ENCODE measurements at places on chromosomes 3 and 15.

DNA sequence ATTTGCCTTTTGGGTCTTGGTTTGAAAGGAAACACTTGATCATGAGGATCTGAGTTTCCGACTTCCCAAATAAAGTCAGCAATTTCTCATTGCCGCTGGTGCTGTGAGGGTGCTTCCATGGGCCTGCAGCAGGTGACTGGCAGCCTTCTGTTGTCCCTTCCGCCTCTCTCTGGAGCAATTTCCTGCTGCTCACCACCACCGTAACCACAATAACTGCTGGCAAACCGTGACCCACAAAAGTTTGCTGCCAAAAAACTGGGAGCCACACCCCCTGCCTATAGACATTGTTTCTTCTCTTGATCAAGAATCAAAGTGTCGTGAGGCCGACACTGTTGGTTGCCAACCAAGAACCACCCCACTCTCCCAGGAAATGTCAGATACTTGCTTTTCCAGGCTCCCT, 164.0 kb downstream of the NR2F2 start:
- no peak for DNase-seq

DNA sequence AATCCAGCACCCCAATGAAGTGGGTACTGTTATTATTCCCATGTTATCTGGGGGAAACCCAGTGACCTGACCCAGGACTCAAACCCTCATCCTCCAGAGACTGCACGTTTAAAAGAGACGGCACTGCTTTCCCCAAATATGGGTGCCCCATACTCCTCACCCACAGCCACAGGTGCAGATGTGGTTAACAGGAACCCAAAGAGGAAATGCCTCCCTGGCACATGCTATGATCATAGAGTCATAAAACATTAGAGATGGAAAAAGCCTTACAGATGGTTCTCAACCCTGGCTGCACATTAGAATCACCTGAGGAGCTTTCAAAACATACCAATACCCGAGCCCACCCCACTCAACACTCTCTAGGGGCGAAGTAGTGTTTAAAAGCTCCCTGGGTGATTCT, 111.5 kb downstream of the SEMA5B start:
- DNase-seq: no peak

DNA sequence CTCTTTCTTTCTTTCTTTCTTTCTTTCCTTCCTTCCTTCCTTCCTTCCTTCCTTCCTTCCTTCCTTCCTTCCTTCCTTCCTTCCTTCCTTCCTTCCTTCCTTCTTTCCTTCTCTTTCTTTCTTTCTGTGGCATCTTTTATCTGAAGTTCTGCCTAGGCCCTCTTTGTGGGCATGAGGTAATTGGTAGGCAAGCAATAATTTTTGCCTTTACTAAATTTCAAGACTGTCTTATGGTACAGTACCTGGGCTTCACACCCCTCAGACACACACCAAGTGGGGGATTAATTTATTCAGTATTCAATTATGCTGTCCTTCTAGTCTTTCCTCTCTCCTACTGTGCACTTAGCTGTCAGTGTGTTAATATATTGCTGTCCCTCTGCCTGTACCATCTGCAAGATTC, 155.5 kb downstream of the OXSM start:
- no peak for DNase-seq

GRCh38 chr3:192848371-192849233, 69.1 kb downstream of the MB21D2 start:
- DNase-seq: no peak

DNA sequence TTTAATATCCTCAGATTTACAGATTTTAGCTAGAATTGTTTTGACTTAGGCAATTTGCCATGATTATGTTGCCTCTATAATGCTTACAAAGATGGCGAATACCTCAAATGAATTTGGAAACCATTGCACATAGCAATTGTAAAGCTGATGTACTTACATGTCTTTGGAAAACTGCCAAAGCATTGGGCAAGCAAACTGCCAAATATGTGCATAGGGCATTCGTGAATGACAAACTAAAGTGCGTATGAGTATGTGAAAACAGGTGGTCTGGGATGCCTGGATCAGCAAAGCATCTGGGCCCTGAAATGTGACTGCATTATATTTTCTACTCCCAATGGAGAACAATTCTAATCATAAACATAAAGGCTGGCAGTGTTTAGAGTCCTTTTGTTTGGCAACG, 445.3 kb upstream of the ROBO1 start:
- DNase-seq: no peak

GRCh38 chr15:80599359-80599758, 95.8 kb upstream of the ABHD17C start:
- DNase-seq: no peak

DNA sequence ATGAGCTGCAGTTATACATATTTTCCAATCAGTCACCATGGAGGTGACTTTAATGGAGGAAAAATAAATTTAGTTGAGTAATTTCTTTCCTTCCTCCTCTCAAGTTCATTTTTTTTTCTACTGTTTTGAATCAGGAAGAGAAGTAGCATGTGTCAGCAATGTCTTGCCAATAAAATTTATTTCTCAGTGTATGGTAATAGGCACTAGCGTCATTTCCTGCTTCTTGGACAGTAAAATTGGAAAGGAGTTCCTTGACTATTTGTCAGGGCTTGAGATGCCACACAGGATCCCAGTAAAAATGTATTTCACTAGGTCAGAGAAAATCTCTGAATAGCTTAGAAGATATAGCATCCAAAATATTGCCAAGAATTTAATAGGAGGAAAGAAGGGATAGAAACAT, 605.9 kb downstream of the ROBO1 start:
- no peak for DNase-seq

- DNase-seq: no peak
Measured at GRCh38 chr3:71103430-71103921, 480.1 kb downstream of the FOXP1 start.

DNA sequence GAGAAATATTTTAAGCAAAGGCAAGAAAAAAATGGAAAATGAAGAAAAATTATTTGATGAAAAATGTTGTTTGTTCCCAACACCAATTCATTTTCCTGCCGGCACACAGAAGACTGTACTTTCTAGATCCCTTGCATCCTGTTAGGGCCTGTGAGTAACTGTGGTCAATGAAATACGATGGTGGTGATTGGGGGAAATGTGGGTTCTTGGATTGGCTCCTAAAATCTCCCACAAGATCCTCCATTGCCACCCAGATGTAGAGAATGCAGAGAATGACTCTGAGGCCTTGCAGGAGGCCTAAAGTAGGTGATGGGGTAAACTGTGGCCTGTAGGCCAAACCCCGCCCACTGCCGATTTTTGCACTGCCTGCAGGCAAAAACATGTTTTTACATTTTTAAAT, 46.3 kb upstream of the C3orf70 start:
- no peak for DNase-seq

DNA sequence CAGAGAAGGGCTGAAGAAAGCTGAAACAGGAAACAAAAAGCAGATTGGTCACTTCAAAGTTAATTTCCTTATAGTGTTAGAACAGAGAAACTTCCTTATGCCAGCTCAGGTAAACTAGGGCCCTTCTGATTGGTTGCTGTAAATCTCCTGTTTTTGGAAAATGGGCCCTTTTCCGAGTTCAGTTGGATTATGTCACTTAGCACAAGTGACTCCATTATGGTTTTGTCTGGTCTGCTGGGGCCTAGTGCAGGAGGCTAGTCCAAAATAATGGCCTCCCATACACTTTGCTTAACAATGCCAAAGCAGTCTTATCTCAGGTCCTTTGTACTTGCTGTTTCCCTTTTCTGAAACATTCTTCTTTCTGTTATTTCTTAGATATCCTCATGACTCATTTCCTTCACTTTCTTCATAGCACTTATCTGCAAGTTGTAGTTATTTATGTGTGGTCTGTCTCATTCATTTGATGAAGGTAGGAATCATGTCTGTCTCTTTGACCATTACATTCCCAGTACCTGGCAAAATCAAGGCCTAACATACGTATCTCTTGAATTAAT, 7.7 kb upstream of the DCP1A start:
- no peak for DNase-seq

DNA sequence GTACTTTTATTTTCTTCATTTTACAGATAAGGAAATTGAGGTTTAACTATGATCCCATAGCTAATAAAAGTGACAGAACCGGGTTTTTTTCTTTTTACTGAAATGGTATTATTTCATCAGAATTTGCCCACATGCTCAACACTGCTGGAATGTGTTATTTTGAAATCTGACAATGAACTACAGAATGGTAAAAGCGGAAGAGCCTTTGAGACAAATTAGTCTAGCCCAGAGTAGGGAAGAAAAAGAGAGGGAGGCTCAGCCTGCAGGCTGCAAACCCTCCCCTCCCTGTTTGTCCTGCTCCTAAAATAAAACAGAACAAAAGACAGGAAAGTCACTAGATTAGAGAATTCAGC, 100.3 kb upstream of the LIPC start:
- no peak for DNase-seq

DNA sequence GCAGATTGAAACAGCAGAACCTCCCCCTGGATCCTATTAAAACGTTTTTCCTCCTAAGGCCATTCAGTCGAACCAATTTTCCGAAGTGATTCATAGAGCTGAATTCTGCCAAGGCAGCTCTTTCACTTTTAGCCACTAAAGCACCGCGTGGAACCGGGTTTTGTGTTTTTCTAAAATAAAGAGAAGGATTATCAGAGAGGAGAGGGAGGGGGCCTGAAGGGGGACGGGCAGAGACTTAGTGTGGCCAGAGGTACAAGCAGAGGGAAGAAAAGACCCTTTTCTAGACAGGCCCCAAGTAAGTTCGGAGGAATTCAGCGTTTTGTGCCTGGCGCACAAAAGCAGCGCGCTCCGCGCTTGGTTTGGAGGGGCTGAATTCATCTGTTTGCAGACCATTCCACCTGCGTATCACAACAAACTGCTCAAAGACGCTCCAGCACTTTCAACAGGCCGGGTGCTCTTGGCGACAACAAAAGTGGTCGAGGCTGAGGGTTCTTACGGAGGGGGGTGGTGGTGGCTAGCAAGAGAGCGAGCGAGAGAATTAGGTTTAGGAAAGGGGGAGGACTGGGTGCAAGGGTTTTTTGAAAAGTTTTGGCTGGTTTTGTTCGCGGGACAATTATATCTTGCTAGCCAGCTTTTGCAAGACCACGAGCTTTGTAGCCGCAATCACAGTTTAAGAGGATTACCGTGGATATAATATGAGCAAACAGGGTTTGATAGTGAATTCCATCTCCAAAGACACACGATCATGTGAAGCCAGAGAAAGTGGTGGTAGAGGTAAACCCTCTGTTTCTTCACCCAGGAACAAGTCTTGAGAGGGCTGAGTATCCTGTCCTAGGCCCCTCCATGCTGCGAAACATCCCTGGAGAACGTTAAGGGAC, 1.2 kb upstream of the FEZF2 start:
- DNase-seq: no peak

DNA sequence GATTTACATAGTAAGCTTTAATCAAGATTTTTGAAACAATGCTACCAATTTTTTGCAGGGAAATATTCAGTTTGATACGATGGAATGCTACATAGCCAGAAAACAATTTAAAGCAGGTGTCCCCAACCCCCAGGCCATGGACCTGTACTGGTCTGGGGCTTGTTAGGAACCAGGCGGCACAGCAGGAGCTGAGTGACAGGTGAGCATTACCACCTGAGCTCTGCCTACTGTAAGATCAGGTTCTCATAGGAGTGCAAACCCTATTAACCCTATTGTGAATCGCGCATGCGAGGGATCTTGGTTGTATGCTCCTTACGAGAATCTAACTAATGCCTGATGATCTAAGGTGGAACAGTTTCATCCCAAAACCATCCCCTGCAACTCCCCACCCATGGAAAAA, 322.6 kb upstream of the NECTIN3 start:
- DNase-seq: no peak

GRCh38 chr3:65091565-65091964, 403.8 kb upstream of the ADAMTS9 start:
- DNase-seq: no peak

- DNase-seq: no peak
Measured at GRCh38 chr15:65666257-65666656, 44.5 kb downstream of the SLC24A1 start.

GRCh38 chr3:32374788-32375595, 16.7 kb upstream of the CMTM7 start:
- peak; percentile 62 for DNase-seq

DNA sequence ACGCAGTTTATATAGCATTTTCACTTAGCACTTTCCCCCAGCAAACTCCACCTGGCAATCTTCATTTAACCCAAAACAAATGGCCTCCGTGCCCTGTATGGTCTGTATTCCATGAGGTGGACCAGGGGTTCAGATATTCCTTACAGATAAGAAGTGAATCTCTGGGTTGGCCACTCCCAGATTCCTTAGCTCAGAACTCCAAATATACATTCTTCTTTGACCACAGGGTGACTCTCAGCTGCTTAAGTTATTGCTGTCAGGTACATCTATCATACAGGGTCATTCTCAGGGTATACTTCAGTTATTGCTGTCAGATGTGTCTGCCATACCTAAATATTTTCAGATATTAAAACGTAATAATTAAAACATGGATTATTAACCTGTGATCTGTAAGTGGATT, 229.8 kb downstream of the TBL1XR1 start:
- no peak for DNase-seq

DNA sequence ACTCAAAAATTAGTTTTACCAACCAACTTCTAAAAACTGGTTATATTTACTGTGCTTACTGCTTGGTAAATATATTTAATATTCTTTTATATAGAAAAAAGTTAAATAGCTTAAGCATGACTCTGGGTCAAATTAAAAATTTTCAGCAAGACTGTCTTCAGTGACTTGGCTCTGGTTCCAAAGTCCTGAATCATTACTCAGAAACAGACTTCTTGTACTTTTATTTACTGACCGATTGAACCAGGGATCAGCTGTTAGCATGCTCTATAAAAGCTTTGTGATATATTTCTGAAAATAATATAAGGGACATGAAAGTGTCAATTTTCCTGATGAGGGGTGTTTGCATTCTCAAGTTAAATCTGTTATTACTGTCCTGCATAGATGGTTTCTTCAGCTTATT, 164.3 kb downstream of the MCTP2 start:
- no peak for DNase-seq

DNA sequence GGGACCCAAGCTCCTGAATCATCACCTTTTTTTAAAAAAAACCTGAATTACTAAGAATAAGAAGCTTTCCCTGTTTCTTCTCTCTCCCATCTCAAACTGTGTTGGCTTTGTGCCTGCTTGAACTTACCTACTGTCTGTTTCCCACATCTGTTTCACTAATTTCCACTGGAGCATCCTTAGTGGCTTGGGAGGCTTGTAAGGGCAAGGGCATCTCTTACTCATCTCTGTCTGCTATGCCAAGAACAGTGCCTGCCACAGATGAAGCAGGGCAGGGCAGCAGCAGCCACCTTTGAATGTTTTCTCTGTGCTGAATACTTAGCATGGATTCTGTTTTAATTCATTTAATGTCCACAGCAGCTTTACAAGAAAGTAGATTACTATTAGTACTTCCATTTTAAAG, 42.3 kb downstream of the SNRK start:
- DNase-seq: no peak

DNA sequence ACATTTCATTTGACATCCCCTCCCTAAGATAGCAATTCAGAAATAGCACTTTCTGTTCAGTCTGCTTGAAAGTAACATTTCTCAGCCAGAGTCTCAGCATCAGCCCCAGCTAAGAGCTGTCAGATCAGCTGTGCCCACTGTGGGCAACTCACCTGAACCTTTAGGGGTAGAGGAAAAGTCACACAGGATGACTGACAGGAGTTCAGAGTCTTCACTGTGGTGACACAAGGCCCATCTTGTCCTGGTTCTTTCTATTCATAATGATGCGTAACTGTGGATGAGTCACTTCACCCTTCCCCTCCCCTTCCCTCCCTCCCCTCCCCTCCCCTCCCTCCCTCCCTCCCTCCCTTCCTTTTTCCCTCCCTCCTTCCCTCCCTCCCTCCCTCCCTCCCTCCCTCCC, 96.1 kb upstream of the RASGRP1 start:
- no peak for DNase-seq
